ENCODE measurements at places on chromosomes 12 and 14. TPM values are rescaled to one million over a fixed set of nuclear protein-coding genes. Genes with fewer than 3 reads are reported as not detected.

ACVRL1 gene
- 1.7 TPM for total RNA-seq

TSPAN8 gene
- not detected for total RNA-seq

RNASE7 gene
- not detected for total RNA-seq

SLC38A4 gene
- 0.36 TPM for total RNA-seq

OR5AU1 gene
- total RNA-seq, result not detected

SLC39A5 gene
- not detected for total RNA-seq

FAR2 gene
- 21.9 TPM for total RNA-seq

- DNase-seq, result no peak
Measured at GRCh38 chr14:102200690-102201352, 61.1 kb downstream of the WDR20 start.

DNA sequence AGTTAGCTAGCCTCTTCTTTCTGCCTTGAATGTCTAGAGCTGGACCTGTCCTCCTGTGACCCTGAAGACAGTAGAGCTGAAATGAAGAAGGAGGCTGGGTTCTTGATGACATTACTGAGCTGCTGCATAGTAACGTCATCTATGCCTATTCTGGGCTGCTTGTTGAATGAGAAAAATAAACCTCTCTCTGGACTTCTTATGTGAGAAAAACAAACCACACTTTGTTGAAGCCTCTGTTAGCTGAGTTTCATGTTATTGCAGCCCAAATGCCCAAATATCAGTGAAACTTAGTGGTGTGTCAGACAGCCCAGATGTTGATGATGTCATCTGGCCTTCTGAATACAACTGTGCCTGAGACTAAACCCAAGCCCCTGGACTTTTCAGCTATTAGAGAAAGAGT, 67.0 kb upstream of the MAX start:
- peak; percentile 48 for DNase-seq

GRCh38 chr12:54082397-54082892, 28.8 kb downstream of the HOXC4 start:
- peak; percentile 13 for DNase-seq

DNA sequence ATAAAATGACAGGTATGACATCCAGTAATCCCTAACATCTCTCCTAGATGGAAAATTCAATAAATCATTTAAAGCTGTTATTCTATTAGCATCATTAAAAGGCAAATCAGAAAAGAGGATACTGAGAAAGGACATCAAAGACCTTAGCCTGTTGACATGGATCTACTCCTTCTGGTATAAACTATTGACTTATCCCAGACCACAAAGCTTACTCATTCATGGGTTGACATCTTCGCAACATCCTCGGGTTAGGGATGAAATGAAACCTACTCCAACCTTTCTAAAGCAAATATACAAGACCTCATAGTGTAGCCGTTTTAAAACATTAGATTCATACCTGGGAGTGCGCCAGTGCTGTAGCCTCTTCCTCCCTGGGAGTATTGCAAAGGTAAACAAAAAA, 191.5 kb upstream of the BTG1 start:
- DNase-seq, result no peak

GRCh38 chr12:32217354-32218310, 111.0 kb downstream of the BICD1 start:
- peak; percentile 41 for DNase-seq

DNA sequence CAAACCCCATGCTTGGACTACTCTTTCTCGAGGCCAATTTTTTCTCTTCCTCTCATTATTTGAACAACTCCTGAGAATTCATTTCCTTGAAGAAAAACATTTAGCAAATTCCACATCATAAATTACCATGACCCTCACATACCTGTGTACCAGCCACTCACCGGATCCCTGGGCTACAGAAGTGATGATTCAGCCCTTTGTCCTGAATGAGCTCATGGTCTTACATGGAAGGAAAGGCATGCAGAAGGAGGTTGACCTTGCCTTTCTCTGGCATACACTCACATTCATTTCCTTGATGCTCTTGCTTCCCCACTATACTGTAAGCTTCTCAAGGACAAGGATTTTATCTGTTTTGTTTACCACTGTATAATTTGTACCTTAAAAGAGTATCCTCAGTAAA, 191.5 kb downstream of the SLC5A8 start:
- peak; percentile 95 for DNase-seq

- DNase-seq, result peak; percentile 89
Measured at GRCh38 chr12:38905480-38906351, at the start of gene CPNE8. CPNE8 (minus strand) TSS chr12:38905591; CDS start chr12:38905534, 57 bp downstream.

- no peak for DNase-seq
Measured at GRCh38 chr12:67276421-67276820, 7.3 kb downstream of the CAND1 start.

DNA sequence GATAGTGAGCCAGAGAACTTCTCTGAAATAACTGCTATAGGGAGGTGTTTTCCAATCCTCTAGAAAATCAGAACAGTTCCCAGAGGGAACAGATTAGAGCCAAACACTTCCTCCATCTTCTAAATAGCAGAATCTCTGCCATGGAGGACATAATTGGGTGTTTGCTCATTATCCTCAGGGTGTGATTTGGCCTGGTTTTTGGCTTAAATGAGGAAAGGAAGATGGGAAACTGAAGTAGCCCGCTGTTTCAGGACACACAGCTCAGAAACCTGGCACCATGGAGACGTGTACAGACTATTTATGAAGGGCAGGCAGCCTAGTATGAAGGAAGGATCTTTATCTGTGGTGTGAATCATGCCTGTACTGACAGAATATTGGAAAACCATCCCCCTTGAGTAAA, 231.7 kb upstream of the PRKD1 start:
- no peak for DNase-seq

- DNase-seq, result no peak
Measured at GRCh38 chr14:105861985-105862465, 335.6 kb downstream of the TMEM121 start.

DNA sequence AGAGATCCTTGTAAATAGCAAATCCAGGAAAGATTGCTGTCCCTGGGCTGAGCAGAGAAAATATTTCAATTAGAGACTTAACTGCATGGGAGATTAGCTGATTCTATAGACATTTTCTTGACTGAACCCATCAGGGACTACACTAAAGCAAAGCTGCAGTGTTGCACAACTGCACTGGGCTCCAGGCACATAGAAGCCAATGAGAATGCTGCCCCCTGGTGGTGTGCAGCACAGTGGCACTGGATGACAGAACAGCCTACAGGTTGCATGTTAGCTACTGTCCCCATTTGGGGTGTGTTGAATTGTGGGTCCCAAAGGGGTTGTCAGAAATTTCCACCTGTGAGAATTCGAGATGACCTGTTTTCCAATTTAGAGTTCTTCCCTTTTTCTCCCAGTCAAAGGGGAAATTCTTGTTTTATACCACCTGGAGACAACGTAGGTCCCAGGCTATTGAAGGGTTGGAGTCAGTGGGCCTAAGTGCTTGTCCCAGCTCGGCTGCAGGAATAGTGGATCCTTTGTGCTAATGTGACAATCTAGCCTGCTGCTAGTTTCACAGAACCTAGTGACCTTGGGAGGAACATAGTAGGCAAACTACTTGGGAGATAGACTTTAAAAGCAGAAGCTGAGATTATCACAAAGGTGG, 114.7 kb downstream of the SLC8A3 start:
- peak; percentile 80 for DNase-seq

DNA sequence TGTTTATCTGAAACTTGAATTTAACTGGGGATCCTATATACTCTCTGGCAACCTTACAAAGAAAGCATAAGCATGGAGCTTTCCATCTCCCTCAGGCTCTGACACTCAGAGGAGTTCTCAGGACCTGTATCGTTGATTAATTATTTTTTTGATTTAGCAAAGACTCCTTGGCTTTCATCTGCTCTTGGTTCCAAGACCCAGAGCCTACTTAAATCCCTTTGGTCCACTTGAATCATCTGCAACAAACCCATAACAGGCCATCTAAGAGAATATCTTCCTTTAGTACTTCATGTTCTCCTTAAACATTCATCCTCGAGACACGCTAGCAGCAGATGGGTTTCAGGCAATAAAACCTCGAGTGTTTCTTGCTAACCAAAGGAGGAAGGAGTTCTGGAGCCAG, 85.4 kb downstream of the ZFP36L1 start:
- DNase-seq, result no peak

DNA sequence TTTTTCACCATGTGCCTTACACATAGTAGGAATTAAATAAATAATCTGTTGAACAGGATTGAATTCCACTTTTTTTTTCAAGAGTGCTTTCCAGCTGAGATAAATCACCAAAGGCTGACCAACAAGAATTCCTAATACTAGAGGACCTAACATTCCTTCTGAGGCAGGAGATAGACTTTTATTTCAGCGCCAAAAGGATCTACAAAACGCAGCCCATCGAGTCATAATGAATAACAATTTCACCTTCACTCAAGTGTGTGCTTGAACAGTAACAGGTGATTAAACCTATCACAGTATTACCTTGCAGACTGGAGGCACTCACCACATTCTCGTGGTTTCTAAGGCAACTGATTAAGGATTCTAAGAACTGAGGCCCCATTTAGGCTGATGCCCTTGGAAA, 224.3 kb upstream of the ATP2B1 start:
- DNase-seq, result no peak

- no peak for DNase-seq
Measured at GRCh38 chr12:67459173-67459572, 189.4 kb upstream of the DYRK2 start.
